ENCODE measurements at places on chromosomes 5 and 9.

GRCh38 chr5:96838201-96839070, 30.7 kb upstream of the ERAP1 start:
- no peak for DNase-seq

GRCh38 chr5:168585119-168585856, 6.1 kb upstream of the PANK3 start:
- no peak for DNase-seq

DNA sequence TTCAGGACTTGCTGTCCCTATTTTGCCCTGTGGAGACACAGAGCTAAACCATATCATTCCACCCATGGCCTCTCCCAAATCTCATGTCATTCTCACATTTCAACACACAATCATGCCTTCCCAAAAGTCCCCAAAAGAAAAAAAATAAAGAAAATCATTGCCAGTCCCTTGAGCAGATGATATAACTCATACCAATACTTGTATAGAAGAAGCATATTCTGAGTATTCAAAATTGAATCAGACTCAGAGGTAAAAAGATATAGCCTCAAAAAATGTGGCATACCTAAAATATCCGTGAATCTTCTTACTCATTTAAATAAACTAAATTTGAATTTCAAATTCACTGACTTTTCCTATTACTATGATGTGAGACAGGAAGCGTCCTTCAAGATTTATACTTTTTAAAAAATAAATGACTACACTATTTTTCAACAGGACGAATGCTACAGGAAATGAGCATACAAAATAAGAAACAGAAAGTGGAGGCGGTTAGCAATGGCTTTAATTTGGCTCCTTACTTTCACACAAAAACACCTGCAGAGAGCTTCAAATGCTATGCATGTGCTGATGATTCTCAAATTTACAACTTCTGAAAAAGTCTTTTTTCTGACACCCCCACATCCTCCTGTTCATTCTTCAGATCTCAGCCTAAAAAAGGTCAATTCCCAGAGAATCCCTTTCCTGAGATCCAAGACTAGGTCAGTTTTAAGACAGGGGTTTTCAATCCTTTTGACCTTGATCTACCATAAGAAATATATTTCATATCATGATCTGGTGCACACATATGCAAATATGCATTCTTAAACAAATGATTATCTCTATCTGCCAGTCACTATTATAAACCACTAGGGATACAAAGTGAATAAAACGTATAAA, 39.6 kb upstream of the DMXL1 start:
- DNase-seq, result peak; percentile 34

GRCh38 chr5:89435347-89435746, 552.4 kb upstream of the MEF2C start:
- DNase-seq, result no peak

- no peak for DNase-seq
Measured at GRCh38 chr5:8349855-8350254, 480.9 kb downstream of the MTRR start.

DNA sequence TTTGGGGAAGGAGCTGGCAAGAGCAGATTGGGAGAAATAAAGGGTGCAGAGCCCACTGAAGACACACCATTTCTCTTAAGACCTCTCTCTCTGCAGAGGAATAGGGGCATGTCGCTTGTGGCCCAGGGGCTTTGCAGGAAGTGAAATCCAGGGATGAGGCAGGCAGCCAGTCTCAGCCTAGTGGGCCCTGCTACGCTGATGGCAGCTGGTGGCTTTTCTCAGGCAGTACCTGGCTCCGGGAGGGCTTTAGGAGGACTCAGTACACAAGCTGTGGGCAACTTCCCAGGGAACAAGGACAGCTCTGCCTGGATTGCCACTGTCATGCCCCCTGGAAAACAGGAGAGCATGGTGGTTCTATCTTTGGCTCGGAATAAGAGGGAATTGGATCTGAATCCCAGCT, 76.2 kb upstream of the NEURL1B start:
- no peak for DNase-seq

GRCh38 chr5:120270498-120270897, 193.6 kb upstream of the PRR16 start:
- no peak for DNase-seq

DNA sequence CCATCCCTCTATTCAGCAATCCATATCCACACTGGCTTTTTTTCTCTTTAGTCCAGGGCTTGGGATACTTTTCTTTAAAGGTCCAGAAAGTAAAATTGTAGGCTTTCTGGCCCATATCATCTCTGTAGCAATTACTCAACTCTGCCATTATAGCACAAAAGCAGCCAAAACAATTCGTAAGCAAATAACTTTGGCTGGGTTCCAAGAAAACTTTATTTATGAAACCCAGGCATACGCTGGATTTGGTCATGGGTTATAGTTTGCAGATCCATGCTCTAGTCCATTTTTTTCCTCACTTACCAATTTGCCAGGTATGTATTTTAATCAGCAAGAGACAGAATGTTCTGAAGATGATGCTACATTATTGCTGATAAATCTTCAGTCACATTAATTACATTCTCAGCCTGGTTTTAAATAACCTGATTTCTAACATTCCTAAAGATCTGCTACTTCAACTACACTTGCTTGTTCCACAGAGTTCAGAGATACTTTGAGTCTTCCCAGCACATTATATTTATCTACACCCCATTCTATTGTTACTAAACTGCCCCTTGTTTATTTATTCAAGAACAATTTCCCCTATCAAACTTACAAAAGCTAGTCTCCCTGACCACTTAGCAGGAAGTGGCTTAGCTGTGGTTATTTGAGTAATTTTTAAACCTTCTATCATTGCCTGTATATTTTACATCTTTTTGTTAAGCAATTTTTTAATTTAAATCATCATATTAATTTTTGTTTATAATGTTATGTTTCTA, 161.0 kb downstream of the ISL1 start:
- no peak for DNase-seq

- DNase-seq, result no peak
Measured at GRCh38 chr5:131375351-131375750, 111.5 kb downstream of the CDC42SE2 start.

GRCh38 chr9:132237481-132237880, 75.6 kb downstream of the NTNG2 start:
- no peak for DNase-seq

GRCh38 chr9:37283730-37284325, 138.7 kb upstream of the GRHPR start:
- no peak for DNase-seq

DNA sequence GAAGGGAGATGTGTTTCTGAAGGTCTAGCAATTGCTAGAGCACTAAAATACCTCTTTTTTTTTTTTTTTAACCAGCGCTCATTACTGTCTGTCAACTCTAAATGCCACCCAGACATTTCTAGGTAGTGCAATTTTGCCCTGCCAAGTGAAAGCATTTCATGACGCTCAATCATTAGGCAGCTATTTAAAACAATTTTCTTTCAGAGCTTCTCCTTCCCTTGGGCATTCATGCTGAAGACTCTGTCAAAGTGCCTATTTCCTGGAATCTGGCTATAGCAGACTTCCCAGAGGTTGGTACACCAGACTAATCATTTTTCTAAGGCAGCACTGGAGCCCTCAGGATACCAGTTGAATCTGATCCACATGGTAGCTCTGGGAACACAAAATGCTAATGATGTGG, 97.0 kb upstream of the ANKRD55 start:
- DNase-seq, result no peak

GRCh38 chr5:157109744-157110143, 900 bp upstream of the HAVCR2 start:
- DNase-seq, result peak; percentile 46

DNA sequence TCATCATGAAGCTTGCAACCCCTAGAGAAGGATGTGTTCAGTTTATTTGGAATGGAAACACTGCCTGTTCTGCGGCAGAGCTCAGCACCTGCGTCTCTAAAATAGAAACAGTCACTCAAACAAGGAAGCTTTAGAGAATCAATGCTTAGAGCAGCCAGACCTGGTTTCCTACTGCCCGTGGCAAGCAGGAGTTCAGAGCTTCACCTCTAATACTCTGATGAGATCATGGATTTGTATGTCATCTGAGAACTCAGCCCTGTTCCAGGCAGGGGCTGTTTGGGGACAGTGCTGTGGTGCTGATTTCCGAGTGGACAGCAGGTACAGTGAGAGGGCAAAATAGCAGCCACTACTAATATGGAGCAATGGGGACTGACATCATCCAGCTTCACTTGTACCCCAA, 236.0 kb upstream of the IRX1 start:
- DNase-seq, result no peak

GRCh38 chr9:79015951-79016350, 555.8 kb upstream of the TLE4 start:
- DNase-seq, result no peak

GRCh38 chr5:120886351-120886860, 422.3 kb downstream of the PRR16 start:
- DNase-seq, result no peak

DNA sequence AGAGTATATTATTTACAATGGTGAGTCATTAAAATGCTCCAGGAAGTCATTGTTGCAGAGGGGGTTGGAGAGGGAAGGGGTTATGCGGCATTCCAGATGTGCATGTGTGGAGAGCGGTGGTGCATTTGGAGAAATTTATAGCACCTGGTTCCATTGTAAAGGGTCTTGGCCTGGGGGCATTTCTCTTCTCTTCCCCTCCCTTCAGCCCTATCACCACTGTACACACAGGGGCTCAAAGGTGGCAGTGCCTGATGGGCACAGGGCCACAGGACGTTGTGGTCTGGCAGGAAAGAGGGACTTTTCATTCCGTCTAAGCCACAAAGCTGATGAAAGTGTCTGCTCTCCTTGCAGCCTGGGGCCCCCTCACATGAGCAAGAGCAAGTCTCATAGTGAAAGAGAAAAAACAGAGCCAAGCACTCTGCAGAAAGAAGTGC, 442.4 kb upstream of the ZNF462 start:
- peak; percentile 7 for DNase-seq

DNA sequence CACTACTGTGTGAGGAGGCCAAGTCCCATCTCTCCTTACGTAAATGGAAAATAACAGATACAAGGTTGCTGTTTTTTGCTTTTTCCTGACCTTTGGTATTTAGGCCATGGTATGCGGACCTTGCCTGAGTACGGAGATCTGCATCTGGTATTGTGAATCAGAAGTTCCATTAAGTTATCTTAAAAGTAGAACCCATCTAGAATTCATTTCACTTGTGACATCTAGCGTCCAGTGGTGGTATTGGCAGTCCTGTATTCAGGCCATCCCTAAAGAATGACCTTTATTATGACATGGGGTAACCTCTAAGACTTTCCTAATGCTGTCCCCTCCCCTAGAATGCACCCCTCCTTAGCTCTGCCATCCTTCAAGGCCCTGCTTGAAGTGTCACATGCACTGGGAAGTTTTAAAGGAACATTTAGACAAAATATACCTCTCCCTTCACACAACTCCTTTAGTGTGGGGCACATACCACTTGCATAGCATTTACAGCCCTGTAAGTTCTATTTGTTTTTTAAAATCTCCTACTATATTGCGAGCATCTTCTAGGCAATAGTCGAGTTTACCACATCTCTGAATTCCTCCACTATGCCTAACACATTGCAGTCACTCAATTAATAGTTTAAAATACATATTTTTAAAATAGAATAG, 1.9 kb upstream of the SPDL1 start:
- DNase-seq, result peak; percentile 82

- DNase-seq, result no peak
Measured at GRCh38 chr9:114149181-114149580, 6.2 kb upstream of the COL27A1 start.

DNA sequence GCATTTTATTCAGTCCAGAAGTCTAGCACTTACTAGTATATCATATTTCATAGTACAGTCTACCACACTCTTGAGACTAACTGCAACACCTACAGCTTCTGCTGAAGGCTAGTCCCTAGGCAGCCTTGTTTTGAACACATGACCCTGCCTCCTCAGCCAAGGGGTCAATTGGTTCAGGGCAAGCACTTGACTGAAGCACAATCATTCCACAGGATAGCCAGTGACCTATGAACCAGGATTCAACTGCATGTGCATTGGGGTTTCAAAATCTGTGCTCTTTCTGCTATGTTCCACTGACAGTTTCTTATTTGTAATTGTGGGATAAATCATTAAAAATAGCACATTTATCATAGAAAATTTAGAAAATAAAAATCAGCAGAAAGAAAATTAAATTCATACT, 186.8 kb downstream of the TMEM161B start:
- DNase-seq, result no peak

DNA sequence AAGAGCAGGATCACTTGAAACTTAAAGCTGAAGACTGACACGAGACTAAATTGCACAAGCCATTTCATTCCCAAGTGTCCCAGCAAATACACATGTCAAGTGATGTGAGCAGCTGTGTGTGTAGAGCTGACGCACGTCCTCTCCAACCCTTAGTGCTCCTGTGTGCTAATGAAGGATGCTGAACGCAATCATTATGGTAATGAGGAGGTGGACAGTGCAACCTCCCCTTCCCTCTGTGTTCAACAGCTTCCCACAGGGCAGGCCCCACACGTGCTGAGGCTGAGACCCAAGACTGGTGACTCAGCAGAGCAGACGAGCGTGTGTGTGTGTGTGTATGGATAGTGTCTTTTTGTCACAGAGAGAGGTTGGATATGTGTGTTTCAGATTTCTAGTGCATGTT, 702.1 kb downstream of the SEMA5A start:
- DNase-seq, result no peak

GRCh38 chr5:33291216-33292000, 149.4 kb upstream of the TARS1 start:
- no peak for DNase-seq

DNA sequence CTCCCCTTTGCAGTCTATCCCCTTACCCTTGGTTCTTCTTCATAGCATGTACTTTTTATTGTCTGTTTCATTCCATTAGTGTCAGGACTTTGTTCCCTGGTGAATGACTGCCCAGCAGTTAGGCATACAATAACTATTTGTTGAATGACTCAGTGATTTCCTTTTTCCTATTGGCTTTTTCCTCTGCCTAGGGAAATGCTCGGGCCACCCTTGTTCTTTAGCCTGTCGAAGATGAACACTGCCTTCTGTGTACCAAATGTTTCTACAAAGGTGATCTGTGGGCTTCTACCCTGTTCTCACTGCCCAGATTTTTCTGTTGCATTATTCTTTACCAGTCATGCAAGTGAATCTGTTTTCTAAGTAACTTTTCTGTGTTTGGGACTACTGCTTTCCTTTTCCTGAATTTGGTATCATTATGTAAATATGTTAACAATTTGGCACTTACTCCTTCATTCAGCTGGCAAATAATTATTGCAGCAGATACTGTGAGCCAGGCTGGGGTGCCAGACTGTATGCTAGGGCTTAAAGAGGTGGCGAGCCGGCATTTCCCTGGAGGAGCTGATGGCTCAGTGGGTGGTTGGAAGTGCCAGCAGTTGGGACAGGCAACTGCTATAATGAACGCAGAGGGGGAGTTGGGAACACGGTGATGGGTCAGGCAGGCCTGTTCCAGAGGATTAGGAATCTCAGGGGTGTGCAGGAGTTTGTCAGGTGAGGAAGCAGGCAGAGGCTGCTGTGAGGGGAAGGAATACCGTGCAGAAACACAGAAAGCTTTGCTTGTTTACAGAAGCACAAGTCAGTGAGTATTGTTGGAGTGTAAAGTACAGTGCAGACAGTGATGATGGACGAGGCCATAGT, 30.6 kb downstream of the KDM4C start:
- no peak for DNase-seq

- no peak for DNase-seq
Measured at GRCh38 chr9:131791542-131792254, 51.8 kb upstream of the RAPGEF1 start.

- no peak for DNase-seq
Measured at GRCh38 chr9:115756736-115757135, 396.9 kb upstream of the PAPPA start.

- no peak for DNase-seq
Measured at GRCh38 chr9:134653259-134654009, 11.8 kb downstream of the COL5A1 start.

- peak; percentile 57 for DNase-seq
Measured at GRCh38 chr9:37994639-37995347, 74.2 kb downstream of the SHB start.
